ENCODE measurements at places on chromosomes 1 and 21.

DNA sequence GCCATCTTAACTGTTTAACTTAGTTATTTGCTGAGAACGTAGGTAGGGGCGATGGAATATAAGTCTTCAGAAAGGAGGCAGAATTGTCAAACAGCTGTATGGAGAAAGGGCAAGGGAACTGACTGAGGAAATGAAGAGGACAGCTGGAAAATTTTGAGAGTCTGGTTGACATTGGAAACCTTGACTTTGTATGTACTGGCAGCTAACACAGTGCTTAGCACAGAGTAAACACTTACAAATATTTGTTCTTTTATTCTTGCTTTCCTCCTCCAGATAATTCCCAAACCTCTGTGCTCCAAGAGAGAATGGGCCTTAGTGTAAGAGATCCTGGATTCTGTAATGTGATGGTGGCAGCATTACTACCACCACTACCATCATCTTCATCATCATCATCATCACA, 91.3 kb downstream of the ZSCAN20 start:
- DNase-seq, result no peak

DNA sequence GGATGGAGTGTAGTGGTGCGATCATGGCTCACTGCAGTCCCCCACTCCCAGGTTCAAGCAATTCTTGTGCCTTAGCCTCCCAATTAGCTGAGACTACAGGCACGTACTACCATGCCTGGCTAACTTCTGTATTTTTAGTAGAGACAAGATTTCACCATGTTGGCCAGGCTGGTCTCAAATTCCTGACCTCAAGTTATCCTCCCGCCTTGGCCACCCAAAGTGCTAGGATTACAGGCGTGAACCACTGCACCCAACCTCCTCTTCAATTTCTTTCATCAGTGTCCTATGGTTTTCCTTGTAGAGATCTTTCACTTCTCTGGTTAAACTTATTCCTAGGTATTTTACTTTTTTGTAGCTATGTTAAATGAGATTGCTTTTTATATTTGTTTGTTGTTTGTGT, 10.7 kb upstream of the MAST2 start:
- no peak for DNase-seq

DNA sequence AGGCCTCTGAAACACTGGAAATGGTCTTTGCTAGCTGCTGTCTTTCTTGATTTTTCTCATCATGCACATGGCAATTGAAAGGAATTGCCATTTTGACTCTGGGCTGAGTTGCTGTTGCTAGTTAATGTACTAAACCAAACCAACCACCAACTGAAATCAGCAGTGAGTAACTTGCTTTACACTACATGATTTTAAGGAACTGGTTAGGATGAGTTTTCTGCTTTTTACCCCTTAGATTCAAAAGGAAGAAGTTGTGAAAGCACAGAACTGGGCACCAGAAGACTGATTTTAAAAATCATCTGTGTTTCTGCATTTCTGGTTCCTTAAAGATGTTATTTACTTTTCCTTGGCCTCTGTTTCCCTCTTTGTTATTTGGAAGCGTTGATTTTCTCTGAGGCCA, 361.9 kb downstream of the HLX start:
- DNase-seq, result no peak

- no peak for DNase-seq
Measured at GRCh38 chr1:68229650-68230483, 2.5 kb downstream of the WLS start.

DNA sequence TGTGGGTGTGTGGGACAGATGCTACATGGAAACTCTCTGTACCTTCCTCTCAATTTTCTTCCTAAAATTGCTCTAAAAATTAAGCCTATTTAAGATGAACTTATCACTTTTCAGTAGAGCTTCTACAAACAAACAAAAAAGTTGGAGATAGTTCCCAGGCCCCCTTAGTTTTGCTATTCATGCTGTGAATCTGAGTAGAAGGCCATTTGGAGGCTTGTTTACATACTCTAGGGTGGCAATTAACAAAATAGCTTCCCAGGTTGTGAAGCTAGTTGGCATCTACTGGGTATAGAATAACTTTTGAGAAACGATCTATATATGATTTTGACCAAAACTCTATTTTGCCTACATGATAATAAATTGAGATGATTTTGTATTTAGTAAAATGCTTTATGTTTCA, 541.4 kb upstream of the B3GALT2 start:
- no peak for DNase-seq

- DNase-seq, result no peak
Measured at GRCh38 chr1:229478852-229479251, 29.3 kb downstream of the NUP133 start.

GRCh38 chr1:84961316-84961715, 35.6 kb downstream of the MCOLN2 start:
- no peak for DNase-seq

- no peak for DNase-seq
Measured at GRCh38 chr1:55079651-55080050, 40.3 kb downstream of the PCSK9 start.

DNA sequence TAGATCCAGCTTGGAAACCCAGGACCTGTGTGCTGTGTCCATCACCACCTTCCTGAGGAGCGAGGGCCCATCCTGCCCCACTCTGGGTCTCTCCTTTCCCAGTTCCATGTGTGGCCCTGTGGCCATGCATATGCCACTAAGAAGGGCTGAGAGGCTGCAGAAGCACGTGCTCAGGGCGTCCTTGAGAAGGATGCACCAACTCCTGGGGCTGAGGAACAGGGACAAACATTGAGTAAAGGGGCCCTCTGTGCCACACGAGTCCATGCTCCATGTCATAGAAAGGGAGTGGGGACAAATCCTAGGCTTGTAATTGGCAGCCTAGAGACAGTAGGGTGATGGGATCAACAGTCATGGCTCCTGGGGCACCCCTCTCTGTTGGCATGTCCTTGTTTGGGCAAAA, 8.4 kb downstream of the ETV3L start:
- DNase-seq, result no peak

DNA sequence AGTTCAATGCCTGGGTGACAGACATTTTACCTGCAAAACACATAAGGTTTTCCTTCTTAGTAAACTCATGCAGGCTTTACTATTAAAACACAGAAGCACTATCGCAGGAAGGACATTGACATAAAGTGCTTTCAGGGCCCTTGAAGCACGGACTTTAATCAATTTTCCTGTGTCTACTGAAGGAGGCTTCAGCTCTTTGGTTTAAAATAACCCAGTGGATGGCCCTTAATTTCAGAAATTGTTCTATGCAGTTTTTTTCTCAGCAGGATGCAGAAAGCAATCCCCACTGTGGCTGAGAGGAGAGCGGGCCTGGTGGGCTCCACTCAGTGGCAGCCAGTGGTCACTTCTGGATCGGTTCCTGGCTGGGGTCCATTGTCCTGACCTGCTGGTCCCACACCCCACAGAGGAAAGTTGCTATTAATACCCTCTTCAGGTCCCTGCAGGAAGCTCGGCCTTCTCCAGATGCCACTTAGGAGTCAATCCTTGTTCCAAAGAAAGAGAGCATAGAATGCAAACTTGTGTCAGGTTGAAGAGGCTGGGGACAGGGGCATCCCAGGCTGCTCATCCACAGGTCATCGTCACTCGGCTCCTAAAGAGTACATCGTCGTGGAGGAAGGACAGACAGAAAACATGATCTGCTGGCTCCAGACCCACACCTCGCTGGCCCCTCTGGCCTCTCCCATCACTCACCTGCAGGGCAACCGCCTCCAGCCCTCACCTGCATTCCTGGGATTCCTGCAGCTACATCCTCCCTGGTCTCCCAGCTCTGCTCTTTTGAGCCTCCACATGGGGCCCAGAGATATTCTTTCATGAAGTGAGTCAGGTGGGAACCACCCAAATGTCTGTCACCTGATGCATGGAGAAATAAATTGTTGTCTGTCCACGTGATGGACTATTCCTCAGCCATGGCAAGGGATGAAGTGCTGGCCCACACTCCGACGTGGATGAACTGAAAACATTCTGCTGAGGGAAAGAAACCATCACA, 153.1 kb downstream of the PSMG1 start:
- DNase-seq, result no peak

GRCh38 chr1:241074507-241074906, 282.5 kb downstream of the RGS7 start:
- no peak for DNase-seq

DNA sequence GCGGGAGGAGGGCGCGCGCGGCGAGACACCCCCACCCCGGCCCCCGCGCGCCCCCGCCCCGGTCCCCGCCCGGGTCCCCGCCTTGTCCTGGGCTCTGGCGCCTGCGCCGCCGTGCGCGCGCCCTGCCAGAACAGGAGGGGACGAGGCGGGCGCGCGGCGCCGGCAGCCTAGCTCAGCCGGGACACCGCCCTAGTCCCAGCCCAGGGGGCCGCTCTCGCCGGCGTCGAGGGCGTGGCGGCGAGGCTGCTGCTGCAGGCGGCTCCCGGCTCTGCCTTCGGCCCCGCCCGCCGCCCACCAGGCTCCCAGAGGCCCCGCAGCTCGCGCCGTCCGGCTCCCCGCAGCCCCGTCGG, at the start of gene RCAN3:
TSS of gene RCAN3 (plus strand) at position 128 of the 350 bp plus-strand sequence. CDS start 11,537 bp downstream, outside the sequence.
- peak; percentile 91 for DNase-seq

DNA sequence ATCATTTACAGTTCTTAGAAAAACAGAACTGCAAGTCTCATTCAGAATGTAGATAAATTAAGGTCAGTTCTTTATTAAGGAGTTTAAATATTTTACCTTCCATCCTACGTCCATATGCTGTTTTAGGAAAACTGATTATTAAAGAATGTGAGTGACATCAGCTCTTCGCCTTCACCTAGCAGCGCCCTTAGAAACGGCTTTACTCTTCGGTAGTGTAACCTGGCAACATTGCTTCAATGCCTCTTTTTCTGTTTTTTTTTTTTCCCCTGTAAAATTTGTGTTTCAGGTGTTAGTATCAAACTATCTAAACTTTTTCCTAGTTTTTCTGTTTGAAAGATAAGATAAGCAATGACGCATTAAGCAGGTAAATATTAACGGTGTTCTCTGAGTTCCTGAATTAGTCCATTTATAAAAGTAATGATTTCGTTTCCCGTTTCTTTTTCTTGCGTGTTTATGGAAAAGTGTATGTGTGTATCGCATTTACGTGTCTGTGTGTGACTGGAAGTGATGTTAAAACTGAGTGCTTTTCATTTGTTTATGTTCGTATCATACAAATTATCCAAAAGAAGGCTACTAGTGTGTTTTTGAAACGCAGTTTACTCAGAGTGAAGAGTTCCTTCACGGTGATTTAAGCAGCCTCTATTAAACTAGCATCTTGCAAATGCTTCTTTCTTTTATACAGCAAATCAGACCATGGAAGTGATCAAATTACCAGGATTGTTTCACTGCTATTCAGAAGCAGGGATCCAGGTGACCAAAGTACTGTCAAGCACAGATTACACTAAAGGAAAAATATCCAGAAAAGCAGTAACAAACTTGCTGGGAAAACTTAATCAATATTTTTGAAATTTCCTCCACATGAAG, 139.0 kb downstream of the SDCCAG8 start:
- no peak for DNase-seq

GRCh38 chr1:115829947-115830346, 11.0 kb downstream of the NHLH2 start:
- DNase-seq, result no peak

- peak; percentile 1 for DNase-seq
Measured at GRCh38 chr1:41533016-41533730, 48.7 kb upstream of the EDN2 start.

DNA sequence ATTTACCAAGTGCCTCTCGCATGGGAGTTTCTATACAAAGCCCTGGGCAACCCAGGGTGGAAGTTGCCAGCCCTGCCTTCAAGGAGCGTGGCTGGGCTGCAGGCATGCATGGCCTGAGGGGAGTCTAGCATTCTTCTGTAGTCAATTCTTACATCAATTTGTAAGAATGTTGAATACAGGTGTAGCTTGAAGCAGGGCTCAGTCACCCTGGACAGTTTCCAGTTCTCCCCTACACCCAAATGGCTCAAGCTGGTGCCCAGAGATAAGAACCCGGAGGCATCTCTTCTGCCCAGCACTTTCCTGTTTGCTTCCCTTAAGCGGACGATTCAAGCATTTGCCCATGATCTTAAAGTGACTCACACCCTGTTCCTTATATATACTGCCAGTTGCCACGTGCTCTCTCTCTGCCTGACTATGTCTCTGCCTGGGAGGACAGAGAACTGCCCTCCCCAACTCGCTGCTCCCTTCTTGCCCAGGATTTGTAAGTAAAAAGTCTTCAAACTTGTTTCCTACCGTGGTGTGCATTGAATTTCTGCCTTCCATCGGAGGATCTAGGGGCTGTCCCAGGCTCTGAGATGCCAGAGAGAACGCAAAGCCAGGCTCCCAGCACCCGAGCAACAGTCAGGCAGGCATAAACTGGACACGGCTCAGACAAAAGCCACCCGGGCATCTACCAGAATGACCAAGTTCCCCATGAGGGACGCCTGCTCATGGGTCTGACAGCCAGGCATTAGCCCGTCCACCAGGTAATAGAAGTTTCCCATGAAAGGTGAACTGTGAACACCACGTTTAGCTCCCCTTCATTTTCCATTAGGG, 50.9 kb upstream of the AJAP1 start:
- no peak for DNase-seq

DNA sequence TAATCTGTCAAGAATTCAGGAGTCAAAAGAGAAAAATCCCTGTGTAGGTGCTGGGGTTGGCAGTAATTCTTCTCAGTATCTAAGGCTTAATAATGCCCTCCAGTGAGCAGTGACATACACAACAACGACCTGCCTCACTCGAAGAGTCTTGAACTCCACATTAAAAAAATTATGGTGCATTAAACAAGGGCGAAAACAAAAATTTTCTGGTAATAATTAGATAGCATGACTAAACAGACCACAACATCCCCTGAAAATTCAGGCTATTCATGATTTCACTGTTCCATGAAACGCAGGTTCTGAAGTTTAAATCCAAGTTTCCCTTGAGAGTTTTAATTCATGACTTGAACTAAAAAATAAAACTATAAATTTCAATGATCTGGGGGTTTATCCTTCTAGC, 5.1 kb downstream of the SRSF4 start:
- no peak for DNase-seq

DNA sequence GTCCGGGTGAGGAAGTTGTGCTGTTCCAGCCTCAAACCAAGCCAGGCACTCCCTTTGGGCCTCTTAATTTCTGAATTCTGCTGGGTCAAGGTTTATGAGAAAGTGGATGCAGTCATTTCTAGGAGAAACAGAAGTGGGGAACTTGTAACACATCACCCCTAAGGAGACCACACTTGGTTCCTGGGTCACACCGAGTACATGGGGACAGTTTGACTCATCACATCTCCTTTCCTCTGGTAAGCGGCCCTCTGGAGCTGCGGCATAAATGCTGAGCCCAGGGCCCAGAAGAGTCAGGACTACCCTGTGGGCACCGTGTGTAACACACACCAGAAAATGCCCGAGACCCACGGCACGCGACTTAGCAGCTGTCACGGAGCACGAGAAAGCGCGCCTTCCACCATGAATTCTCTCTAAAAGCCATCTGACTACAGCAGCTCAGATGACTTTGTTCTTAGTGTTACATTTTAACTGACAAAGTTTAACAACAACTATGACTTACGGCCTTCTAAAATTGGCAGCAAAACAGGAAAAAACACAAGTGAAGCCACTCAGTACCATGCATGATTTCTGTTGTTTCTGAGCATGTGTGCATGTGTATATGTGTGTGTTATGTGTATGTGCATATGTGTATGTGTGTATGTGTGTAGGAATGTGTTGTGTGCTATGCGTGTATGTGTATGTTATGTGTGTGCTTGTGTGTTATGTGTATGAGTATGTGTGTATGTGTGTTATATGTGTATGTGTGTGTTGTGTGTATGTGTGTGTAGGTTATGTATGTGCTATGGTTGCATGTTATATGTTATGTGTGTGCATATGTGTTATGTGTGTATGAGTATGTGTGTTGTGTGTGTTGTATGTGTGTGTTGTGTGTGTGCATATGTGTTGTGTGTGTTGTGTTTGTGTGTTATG, 50.8 kb downstream of the TOMM20 start:
- peak; percentile 70 for DNase-seq

All from stimulated activated CD4-positive, alpha-beta T cell treated with anti-CD3 and anti-CD28 coated beads, Interleukin-1b, Interleukin-23, amount 100 ng/mL, for 48 hours (primary cell).